Heart left ventricle (tissue), 16 donors: ENCODE measurements at places on chromosomes 12 and 14. TPM values are rescaled to one million over a fixed set of nuclear protein-coding genes. Genes with fewer than 3 reads are reported as not detected.
A peak's percentile ranks its signal among the peaks of the same experiment; 100 is the strongest.

DNA sequence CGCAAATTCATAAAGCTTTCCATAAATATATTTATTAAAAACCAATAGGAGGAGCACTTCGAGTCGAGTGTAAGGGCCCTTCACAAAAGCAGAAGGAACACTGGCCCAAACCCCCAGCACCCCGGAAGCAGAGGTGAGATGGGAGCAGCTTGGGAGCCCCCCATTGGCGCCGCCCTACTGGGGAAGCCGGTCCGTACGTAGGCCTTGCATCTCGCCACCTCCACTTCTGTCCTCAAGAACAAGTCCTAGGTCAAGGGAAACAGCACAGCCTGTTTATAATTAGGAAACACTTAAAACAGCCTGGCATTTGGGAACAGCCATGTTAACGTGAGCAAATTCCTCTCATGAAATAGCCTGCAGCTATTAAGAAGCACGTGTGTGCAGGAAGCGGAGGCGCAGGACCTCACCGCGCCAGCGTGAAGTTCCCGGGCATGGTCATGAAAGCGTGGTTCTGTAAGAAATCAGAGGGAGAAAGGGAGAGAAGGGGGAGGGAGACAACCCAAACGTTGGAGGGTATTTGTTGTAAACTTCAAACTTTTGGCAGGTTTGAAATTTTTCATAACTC is 7.7 kb downstream of the ANKRD9 start:
- peak; percentile 47 for DNase-seq

- peak; percentile 56 for DNase-seq
These were observed 154.3 kb downstream of the TSPAN9 start for GRCh38 chr12:3231399-3231876.

DNA sequence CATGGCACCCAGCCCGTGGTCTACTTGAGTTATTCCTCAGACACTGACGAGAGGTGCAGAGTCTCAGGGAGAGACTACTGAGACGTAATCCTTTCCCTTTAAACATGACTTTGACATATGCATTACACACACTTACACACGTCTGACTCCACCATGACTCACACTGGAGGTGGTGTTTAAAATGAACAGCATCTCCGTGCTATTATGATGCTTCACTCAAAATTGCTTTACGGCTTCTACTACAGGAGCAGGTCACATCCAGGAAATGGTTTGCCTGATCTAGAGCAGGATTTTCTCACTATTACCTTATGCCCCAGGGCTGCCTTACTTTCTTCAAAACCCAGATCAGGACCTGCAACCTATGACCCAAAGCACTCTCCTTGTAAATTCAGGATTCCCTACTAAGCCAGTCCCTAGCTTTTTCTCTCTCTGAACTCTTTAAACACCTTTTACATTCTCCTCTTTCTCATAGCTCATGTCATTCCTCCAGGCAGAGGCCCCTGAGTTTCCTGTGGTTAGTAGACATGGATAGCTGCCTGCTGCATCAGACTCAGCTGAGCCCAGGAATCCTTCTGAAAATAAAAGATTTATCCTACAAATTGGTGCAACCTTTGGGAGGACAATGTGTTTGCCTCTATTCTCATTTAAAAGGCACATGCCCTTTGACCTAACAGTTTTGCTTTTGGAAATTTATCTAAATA is 31.2 kb downstream of the TMCC3 start:
- DNase-seq, result no peak

GRCh38 chr14:87331991-87332390 is 661.0 kb downstream of the GALC start:
- DNase-seq, result no peak

DNA sequence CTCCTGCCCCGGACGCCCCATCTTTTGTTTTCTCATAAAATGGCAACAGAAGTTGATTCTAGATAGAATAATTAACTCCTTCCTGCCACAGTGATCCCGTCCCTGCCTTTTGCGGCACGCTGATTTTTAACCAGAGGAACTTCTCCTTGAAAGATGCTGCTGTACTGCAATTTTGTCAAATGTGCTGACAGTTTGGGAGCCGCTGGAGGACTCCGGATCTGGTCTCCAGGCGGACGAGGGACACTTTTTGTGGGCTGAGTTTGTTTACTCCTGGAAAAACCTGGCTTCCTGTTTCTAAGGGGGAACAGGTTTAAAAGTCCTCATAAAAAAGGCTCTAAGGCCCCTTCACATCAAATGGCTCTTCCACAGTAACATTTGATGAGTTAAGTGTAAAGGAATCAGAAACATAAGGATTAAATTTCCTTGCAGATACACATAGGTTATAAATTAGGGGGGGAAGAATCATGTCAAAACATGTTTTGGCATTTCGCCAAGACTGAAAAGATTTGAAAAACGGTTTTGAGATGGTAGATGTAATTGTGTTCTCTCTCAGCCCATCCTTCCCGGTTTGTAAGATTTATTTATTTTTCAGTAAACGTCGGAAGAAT is 15.5 kb downstream of the FZD10 start:
- no peak for DNase-seq

- no peak for DNase-seq
These were observed 27.7 kb upstream of the BLTP3B start for GRCh38 chr12:100170313-100170858.

GRCh38 chr12:115135800-115136211 is 451.8 kb upstream of the TBX3 start:
- peak; percentile 90 for DNase-seq

DNA sequence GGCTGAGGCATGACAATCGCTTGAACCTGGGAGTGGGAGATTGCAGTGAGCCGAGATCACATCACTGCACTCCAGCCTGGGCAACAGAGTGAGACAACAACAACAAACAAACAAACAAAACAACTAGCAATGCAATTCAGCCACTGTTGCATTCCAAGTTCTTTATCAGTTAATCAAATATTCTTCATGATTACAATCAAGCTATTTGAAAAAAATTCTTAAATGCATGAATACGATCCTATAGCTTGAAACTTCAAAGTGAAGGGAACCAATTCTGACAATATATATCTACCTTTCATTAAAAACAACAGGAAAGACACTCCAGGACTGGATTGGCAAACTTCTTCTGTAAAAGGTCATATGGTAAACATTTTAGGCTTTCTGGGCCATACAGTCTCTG is 31.3 kb upstream of the OTX2 start:
- DNase-seq, result no peak

DNA sequence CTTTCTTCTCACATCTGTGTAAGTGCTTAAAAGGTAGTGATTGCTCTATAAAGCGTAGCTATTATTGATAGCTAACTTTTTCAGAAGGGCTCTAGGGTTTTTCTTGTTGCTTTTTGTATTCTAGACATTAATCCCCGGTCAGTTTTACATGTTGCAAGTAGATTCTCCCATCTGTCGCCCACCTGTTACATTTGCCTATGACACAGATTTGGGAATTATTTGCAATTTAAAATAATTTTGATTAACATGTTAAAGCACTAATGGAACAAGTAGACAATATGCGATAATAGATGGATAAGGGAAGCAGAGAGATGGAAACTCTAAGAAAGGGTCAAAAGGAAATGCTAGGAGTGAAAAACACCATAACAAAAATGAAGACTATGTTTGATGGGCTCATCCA is 44.5 kb downstream of the DIO3 start:
- no peak for DNase-seq

- no peak for DNase-seq
These were observed 31.7 kb upstream of the EVL start for GRCh38 chr14:100033347-100034075.

- no peak for DNase-seq
These were observed 208.0 kb upstream of the DIO2 start for GRCh38 chr14:80419345-80419744.

DNA sequence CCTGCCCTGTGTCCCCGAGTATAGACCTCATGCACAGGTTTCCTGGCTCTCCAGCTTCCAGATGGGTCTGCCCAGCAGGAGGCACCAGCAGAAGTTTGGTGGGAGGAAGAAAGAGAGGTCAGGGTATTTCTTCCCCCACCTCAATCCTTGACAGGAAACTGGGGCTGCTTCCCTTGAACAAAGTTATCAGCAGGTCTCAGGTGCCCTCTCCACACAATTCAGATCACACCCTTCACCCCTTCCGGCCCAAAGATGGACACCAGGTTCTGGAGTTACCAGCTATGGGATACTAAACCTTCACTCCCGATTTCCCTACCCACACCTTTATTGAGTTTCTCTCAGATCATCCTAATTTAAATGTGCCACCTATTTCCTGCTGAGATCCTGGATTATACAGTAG is 1.2 kb downstream of the SART3 start:
- DNase-seq, result no peak

DNA sequence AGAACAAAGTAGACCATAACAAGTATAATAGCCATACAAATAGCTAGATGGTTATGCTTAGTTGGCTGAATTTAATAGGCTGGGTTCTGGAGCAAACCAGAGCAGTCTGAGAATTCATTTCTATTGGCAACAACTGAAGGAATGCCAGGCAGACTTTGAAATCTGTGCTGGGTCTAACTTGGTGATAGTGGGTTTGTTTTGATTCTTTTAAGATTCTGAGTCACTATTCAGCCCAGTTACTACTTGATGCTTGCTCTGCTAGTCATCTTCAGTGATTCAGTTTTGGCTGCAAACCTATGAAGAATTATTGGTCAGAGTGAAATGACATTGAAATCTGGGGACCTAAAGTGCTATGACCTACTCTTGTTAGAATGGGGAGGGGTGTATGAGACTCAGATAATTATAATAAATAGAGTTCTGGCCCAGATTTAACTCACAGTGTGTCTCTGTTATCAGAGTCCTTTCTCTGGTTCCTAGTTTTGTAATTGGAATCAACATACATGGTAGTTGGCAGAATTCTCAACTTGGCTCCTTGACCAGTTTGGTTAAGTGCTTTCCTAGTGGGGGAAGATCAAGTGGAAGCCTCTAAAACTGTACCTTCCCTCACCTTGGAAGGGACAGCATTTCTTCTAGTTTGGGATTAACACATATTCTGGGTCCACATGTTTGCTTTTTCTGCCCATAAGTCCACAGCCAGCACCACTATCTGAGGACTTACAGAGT is 43.5 kb downstream of the MNAT1 start:
- no peak for DNase-seq

GRCh38 chr12:95227818-95228356 is 10.3 kb downstream of the VEZT start:
- no peak for DNase-seq

GRCh38 chr12:6207259-6207925 is 7.2 kb downstream of the CD9 start:
- DNase-seq, result no peak

DNA sequence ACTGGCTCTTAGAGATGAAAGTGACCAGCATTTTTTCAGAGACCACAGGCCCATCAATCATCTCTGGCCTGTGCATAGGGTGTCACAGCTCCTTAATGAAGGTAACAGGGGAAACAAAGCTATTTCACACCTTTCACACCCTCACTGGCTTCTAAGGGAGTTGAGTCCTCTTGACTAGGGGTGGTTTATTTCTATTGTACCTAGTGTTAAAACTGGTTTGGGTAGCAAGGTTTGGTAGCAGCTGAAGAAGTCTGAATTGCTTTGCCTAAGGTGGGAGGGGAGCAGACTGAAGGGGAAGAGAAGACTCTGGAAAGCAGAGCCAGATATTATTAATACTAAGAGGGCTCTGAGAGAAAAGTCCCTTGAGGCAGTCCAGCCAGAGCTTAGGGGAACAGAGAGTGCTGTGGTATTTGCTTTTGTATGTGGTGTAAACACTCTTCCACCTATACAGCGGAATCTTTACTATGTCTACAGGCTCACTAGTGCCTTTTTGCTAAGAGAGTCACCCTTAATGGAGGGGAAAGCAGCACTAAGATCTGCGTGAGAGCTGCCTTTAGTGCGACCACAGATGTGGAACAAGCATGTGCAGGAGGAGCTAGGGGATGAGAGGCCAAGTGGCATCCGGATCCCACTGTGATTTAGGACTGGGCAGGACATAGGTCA is 95.8 kb downstream of the STXBP6 start:
- no peak for DNase-seq

DNA sequence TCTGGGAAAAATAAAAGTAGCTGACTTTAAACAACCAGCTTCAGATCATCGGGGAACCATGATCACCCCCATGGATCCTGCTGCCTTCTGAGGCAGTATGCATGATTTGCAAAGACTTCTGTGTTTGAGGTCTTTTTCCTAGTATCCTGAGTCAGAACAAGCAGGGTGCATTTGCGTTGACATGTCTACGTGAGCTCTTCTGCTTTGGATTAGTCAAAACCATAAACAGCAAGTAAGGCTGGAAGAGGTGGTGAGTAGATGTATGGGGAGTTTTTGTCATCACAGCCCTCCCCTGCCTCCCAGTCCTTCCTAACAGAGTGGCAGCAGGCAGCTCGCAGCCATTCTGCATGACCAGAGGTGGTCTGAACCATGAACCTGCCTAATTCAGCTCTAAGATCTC is 24.1 kb downstream of the PLEKHG7 start:
- no peak for DNase-seq

- peak; percentile 81 for DNase-seq
These were observed 3.5 kb downstream of the PTPN21 start for GRCh38 chr14:88551094-88551870.

DNA sequence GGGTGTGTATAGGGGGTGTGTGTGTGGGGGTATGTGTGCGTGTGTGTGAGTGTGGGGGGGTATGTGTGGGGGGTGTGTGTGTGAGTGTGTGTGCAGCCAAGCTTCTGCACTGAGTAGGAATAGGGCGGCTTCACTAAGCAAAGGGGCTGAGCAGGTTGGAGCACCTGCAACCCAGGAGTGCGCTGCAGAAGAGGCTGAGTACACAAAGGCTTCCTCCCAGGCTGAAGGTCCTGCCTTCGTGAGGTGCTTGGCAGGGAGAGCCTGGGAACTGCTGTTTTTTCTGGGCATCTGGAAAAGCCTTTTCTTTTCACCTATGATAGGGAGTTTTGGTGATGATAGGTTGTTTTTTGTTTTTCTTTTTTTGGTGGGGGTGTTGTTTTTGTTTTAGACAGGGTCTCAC is 6.0 kb upstream of the NUDT14 start:
- no peak for DNase-seq

- DNase-seq, result no peak
These were observed 389 bp downstream of the OR4K13 start for GRCh38 chr14:20035449-20035848.

Gene SLCO1A2
- total RNA-seq, result not detected

Gene TSPAN19
- not detected for total RNA-seq

Gene OAS2
- total RNA-seq, result 6.5 TPM

Gene LUM
- 102 TPM for total RNA-seq

Gene KLRK1
- total RNA-seq, result 0.48 TPM

Gene DAO
- total RNA-seq, result not detected

Gene PTCSC3
- not detected for total RNA-seq

Gene IRF9
- total RNA-seq, result 27.5 TPM
